ENCODE measurements at places on chromosomes 11 and 22.

GRCh38 chr22:48567213-48567975, 1260.3 kb downstream of the BRD1 start:
- no peak for DNase-seq

- no peak for DNase-seq
Measured at GRCh38 chr22:22848364-22848866, 39.2 kb upstream of the IGLL5 start.

- DNase-seq, result peak; percentile 14
Measured at GRCh38 chr22:27150544-27150941, 493.2 kb downstream of the MIAT start.

DNA sequence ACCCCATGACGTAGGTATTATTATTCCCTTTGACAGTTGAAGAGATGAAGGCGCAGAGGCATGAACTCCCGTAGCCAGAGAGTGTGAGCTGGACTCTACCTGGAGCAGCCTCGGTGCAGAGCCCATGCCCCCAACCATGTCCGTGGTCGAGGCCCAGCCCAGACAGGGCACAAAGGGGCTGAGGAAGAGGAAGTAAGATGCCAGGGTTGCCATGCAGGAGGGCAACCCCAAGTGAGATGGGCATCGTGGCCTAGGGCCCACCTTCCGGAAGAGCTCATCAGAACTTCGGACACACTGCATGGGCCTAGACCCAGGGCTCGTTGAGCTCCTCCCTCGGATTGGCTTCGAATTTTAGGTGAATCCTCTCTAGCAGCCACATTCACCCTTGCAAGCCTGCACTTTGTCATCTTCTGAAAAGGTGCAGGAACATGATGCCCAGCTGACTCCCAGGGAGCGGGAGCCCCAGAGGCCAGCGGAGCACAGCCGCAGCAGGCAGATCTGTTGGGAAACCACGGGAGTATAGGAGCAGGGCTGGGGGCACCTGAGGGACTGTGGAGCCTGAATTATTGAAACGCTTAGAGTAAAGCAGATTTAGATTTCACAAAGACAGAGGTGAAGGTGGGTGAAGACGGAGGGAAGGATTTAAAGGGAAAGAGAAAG, 29.0 kb upstream of the JAM3 start:
- no peak for DNase-seq

GRCh38 chr11:125301346-125301745, 136.8 kb downstream of the PKNOX2 start:
- DNase-seq, result no peak

GRCh38 chr11:2837096-2837601, 48.4 kb downstream of the CDKN1C start:
- no peak for DNase-seq

GRCh38 chr11:79708319-79708932, 267.6 kb upstream of the TENM4 start:
- DNase-seq, result peak; percentile 13

- DNase-seq, result no peak
Measured at GRCh38 chr11:100929377-100929776, 200.2 kb downstream of the PGR start.

DNA sequence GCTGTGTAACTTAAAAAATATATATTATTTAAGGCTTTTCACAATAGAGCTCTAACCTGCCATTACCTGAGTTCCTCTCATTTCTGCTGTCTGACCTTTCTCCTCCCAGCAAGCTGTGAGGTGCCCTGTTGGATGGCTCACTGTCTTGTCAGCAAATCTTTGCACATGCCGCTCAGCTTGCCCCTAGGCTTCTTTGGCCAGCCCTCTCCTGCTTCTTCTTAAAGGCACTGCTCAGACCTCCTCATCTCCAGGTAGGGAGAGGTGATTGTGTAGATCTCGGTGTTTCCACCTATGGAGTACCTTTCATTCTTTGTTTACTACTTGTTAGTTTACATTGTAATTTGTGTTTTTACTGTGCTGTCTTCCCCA, 96.5 kb downstream of the EXT2 start:
- no peak for DNase-seq

DNA sequence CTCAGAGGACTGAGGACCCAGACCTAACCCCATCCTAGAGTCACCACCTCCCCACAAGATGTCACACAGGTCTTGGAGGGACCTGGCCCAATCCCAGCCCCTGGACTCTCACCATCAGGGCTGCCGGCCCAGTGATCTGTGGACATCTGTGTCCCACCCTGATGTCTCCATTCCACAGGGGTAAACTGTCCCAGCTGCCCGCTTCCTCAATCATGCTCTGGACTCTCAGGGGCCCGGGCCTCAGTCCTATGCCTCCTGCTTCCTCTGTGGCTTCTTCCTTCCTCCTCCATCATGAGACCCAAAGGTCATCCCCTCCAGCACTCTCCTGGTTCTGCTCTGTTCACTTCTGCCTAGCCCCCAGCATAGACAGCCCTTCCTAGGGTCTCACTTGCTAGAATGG, 32.2 kb downstream of the ARAP1 start:
- DNase-seq, result no peak

GRCh38 chr22:45441138-45441537, 27.6 kb downstream of the RIBC2 start:
- no peak for DNase-seq

GRCh38 chr11:101049123-101049522, 80.5 kb downstream of the PGR start:
- no peak for DNase-seq

DNA sequence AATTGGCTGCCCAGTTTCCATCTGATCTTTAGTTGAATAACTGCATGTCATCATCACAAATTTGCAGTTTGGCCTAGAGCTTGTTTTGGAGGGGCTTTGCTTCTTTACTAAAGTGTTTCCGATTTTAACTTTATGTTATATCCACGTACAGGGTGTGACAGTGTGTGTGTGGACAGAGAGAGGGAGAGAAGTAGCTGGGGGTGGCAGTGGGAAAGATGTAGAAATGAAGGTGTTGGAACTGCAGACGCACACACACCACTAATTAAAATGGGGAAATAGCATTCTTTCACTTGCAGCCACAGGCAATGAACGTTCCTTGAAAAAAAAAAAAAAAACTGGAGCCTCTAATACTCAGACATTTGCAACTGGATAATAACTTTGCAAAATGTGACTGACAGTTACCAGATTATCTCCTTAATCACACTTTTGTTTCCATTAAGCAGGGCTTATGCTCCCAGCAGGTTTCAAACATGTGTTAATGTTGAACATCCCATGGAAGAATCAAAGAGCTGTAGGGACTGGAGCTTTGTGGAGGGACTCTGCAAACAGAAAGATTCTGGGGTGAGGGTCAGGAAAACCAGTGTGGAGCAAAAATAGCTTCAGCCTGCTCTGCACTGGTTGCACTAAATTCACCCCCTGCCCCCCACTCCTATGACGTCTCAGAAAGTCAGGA, 238.1 kb upstream of the TENM4 start:
- no peak for DNase-seq

GRCh38 chr22:37171662-37172061, 16.4 kb downstream of the C1QTNF6 start:
- no peak for DNase-seq

- no peak for DNase-seq
Measured at GRCh38 chr22:45207981-45208664, 32.6 kb downstream of the KIAA0930 start.

DNA sequence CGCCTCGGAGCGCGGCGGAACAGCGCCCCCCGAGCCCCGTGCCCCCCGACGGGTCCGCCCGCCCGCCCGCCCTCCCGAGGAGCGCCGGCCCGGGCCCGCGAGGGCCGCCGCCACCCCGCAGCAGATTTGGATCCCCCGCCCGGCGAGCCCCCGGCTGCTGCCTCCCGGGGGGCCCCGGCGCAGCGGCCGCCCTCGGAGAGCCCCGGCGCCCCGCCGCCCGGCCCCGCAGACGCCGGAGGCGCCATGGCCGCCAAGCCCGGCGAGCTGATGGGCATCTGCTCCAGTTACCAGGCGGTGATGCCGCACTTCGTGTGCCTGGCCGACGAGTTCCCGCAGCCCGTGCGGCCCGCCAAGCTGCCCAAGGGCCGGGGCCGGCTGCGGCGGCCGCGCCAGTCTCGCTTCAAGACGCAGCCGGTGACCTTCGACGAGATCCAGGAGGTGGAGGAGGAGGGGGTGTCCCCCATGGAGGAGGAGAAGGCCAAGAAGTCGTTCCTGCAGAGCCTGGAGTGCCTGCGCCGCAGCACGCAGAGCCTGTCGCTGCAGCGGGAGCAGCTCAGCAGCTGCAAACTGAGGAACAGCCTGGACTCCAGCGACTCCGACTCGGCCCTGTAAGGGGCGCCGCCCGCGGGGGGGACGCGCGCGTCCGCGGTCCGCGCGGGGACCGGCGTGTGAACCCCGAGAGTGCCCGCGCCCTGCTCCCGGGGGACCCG, 380 bp downstream of the C11orf96 start:
- DNase-seq, result no peak

DNA sequence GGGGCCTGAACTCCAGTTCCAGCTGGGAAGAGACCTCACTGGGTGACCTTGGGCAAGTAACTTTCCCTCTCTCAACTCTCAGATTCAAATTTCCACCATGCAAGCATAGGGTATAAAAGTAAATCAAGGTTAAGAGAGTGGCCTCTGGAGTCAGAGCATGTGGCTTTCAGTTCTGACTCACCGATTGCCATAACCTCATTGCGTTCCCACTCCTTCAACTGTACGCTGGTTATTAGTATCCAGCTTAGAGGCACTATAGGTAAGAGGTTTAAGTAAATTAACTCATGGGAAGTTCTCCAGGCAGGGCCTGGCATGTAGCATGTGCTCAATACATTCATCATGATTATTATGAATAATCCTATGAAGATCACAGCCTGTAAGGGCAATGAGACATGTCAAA, 88.3 kb downstream of the FBXO7 start:
- DNase-seq, result no peak

DNA sequence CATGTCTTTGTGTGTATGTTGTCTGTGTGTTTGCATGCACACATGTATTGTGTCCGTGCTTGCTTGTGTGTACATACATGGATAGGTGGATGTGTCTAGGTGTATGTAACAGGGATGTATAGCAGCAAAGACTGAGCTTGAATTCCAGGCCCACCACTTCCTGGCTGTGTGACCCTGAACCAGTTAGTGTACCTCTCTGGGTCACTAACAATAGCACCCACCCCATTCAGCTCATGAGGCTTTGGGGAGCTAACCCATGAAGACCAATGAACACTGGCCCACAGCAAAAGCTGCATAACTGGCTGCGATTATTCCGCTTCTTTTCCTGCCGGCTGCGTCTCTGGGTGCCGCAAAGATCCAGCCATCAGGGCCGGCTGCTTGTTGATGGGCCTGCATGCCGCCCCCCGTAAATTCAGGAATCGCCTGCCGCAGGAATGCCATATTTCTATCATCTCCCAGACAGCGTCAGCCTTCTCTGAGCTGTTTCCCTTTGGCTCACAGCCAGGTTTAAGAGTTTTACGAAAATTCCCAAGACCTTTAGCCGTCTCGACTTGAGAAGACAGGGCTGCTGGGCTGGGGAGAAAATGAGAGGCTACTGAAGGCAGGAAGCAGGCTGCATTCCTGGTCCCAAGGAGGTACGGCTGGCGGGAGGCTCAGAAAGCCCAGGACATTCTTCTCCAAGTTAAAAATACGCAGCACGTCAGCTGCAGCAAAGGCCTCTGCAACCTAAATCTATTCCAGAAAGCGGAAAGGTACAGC, 224.6 kb downstream of the MN1 start:
- no peak for DNase-seq

GRCh38 chr22:46047841-46048595, 71.1 kb upstream of the WNT7B start:
- DNase-seq, result no peak

DNA sequence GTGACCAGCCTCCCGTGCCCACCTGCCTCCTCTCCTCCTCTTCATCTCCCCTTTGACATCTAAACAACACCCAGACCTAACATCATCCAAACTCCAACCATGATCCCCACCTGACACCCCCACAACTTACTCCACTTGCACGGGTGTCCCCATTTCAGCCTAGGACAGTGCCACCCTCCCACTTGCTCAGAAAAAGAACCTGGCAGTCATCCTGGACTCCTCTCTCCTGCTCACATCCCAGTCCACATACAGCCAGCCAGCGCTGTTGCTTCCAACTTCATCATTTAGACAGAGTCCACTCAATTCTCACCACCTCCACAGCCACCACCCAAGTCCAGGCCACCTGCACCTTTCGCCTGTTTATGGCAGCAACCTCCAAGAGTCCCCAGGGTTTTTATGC, 485.7 kb downstream of the MN1 start:
- DNase-seq, result no peak

DNA sequence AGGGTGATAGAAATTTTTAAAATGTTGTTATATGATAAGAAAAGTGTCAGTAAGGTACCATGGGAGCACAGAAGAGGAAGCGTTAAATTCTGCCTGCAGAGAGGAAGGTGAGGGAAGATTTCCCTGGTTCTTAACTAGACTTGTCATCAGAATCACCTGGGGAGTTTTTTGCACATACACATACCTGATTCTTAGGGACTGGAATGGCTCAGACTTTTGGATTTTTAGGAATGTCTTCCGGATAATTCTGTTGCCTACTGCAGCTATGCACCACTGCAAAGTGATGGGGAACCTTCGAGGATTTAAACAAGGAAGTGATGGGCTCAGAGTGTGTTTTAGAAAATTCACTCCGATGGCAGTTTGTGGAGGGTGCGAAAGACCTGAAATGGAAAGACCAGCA, 21.9 kb downstream of the STX3 start:
- no peak for DNase-seq

DNA sequence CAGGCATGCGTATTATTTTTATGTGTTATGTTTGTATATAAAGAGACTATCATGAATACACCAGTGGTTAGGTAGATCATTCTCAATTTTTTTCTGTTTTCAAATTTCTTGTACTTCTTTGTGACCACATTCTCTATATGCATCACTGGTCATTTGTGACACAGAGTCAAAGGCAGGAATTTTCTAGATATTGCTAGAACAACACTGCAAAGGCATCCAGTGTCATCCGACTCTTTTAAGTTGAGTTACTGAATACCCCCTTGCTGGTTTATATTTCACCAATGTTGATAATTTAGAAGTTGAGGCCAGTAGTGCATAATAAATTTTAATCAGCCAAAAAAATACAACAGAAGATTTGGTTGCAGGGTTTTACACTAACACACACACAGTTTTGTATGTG, 351.8 kb downstream of the CASP12 start:
- no peak for DNase-seq

- no peak for DNase-seq
Measured at GRCh38 chr11:111137846-111138245, 107.7 kb upstream of the POU2AF2 start.

DNA sequence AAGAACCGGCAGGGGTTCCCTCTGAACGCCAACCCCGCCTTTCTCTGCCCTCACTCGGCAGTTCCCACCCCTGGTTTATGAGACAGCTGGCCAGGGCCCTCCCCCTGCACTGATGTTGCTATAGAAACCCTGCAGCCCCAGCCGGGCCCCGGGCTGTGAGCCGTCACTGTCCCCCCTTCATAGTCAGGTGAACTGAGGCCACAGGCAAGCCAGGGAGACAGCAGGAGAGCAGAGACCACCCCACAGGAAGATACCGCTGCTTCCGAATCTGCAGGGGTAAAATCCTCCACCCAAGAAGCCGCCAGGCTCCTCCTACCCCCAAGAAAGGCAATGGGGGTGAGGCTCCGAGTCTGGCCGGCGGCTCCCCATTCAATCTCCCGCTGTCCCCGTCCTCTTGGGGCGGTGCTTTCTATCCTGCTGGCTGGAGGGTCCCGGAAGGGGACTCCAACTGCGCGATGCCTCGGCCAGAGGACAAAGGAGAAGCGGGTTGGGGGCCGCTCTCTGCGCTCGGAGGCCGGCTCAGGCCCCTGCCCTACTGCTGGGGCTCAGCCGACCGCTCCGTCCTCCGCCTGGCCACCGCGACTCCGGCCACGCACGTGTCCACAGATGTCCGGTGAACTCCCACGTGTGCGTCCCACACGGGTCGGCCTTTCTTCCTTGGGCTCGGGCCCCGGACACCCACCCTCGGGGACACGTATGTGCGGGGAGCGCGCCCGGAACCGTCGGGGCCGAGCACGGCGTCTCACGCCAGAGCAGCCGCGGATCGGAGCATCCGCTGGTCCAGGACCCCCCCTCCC, 587 bp downstream of the SLC25A22 start:
- no peak for DNase-seq
